Stimulated activated CD4-positive, alpha-beta T cell treated with anti-CD3 and anti-CD28 coated beads, Interleukin-4, amount 100 ng/mL, for 4 hours (primary cell): ENCODE measurements at places on chromosomes 12 and 14.
A peak's percentile ranks its signal among the peaks of the same experiment; 100 is the strongest.

- no peak for DNase-seq
Measured at GRCh38 chr14:104148433-104149277, 10.3 kb downstream of the KIF26A start.

DNA sequence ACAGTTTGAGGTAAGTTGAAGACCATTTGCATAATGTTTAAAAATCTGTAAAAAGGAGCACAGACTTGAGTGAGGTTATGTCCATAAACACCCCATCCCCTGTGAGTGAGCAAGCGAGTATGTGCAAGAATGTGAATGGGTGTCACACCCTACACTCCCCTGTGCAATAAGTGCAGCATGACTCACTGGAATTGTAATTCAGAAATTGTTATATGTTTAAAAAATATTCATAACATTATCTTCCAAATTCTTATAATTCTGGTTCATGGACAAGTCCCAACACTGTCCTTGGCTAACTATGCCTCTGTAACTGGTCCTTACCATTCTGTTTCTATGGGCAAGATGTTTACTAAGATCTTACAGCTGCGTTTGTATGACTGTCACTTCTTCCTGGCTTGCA lies 207.8 kb upstream of the FAR2 start:
- DNase-seq = no peak

- no peak for DNase-seq
Measured at GRCh38 chr14:92105893-92106142, 564 bp downstream of the ATXN3 start.

DNA sequence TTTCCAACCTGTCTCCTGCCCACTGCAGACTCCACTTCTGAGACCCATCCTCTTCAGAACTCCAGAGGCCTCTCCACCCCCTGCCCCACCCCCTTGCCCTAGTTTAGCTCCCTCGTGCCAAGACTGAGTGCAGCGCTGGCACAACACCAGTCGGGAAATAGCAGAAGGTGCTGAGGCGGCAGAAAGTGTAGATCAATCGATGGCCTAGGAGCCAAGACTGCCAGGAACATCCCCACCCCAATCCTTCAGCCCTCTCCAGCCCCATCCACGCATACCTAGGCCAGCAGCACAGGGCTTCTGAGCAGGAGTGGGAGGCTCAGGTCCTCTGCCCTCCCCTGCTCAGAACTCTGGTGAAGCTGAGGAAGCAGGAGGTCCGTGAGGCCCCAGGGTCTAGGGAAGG lies 1.1 kb downstream of the CPNE6 start:
- no peak for DNase-seq

GRCh38 chr12:113247123-113248050 lies 26.1 kb downstream of the TPCN1 start:
- no peak for DNase-seq

DNA sequence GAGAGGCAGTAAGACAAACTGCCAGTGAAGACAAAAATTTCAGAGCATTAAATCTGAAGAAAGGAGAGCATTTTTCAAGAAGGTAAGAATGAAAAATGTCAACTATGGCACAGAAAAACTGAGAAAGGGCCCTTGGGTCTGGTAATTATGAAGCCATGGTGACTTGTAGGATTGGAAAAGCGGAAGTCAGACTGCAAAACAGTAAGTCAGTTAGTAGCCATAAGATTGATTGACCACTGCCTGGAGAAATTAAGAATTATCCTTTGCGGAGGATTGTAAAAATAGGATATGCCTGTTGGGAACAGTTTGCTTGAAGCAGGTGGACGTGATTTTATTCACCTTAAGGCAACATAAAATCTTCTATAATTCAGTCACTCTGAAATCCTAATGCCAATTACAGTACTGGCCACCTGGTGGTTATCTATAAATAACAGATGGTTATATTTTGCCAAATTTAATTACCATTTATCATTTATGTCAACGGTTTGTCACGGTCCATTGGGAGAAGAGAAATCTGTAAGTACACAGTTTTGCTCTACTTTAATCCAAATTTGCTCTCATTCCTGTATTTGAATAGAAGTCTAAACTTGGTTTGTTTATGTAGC lies 127.1 kb upstream of the CNTN1 start:
- DNase-seq = no peak

DNA sequence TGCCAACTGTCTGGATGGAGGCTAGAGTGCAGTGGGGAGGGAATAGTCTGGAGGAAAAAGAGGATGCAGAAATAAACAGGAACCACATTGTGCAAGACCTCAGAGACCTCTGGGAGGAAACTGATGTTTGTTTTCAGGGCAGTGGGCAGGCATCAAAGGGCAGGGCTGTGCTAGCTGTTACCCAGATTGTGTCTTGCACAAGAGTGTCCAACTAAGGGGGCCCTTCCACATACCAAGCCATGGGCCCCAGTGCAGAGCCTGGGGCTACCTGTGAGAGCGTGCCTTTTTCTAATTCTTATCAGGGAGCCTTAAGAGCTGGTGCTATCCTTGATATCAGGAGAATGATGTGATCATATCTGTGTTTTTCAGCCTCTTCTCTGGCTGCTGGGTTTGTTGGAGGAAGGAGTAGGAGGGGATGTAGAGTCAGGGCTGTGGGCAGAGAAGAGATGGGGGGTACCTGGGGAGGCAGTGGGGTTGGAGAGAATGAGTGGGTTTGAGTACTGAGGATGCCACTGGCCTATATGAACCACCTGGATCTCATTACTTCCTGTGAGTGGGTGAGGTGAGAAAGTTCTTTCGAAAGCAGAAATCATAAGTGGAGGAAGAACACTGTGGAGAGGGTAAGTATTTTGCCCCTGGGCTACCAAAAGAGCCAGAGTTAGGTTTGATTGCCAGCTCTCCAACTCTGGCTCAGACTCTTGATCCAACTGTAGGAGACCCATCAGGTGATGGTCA lies 259.2 kb upstream of the CRY1 start:
- DNase-seq = no peak

DNA sequence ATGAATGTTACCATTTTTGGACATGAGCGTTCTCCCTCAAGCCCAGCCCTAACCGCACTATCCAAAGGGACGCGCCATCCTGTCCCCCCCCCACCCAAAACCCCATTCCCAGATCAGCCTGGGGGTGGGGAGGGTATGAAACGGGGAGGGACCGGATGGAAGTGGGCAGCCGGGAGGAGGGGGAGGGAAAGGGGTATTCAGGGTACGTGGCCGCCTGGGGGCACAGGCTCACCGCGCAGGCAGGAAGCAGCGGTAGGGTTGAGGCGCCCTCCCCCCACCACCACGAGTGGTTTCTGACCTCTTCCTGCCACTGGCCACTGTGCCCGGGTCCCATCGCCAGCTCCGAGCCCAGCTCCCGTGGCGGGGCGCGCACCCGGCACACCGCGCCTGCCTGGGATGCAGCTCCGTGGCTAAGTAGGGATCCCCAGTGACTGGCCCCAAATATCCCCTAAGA lies 1.4 kb downstream of the ACTN1 start:
- peak; percentile 28 for DNase-seq

DNA sequence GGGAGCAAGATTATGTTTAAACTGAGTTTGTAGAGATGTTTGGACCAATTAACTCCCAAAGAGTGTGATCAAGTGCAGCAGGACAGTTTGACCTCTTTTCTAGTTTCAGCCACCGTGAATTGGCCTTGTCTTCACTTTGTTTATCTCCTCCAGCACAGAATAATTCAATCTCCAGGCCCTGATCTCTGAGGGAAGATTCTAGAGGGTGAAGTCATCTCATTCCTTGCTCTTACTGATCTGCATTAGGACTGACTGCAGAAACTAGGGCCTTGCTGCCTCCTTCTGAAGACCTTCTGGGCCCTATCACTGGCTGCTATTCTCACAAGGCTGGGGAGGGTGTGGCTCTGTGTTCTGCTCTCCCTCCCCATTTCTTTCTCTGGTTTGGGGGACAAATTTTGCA lies 29.4 kb downstream of the C12orf75 start:
- no peak for DNase-seq

- no peak for DNase-seq
Measured at GRCh38 chr12:47717046-47717442, 8.2 kb downstream of the ENDOU start.

DNA sequence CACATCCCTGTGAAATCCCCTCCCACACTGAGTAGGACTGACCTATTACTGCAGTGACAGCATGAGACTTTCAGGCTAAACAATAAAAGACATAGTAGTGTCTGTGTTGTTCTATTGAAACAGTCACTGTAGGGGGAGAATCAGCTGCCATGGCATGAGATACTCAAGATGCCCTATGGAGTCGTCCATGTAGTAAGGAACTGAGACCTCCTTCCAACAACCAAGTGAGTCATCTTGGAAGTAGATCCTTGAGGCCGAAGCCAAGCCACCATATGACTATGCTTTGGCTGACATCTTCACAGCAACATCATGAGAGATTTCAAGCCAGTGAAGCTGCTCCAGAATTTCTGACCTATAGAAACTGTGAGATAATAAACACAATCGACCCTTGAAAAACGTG lies 12.1 kb upstream of the LRP6 start:
- DNase-seq = no peak

- DNase-seq = no peak
Measured at GRCh38 chr14:43765474-43765873, 741.6 kb downstream of the FSCB start.

DNA sequence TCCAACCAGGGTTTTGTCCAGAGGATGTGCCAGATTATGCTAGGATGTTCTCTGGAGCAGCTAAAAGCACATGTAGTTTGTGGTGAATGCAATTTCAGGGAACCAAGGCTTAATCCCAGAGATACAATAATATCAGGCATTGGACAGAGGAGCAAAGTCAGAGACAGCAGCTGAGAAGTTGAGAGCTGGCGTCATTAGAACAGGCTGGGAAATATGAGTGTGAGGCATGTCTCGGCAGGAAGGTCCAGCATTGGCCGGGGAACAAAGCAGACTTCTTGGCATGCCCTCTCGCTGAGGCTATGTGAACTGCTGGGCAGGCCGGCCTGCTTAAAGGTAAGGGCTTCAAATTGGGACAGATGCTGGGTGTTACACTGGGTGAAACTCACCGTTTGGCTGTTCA lies 125.4 kb downstream of the CAND1 start:
- no peak for DNase-seq

DNA sequence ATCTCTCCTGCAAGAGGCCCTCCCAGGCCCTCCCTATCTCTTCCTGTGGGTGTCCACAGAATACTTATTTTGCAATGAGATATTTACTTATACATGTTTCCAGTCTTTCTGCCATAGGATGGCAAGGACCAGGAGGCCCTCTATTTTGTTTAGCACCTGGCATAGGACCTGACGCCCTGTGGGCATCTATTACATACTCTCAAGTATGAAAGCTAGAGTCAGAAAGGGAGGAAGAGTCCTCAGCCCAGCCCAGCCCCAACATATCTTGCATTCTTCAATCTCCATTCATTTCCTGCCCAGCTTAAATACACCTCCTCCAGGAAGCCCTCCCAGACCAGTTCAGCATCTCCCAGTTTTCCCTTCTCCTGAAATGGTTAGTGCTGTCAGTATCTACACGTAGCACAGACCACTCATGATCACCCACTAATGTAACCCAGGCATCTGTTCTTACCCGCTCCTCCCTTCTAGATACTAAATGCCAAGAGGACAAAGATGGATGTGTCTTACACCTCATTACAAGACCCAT lies 7.4 kb downstream of the FOXN4 start:
- DNase-seq = no peak

DNA sequence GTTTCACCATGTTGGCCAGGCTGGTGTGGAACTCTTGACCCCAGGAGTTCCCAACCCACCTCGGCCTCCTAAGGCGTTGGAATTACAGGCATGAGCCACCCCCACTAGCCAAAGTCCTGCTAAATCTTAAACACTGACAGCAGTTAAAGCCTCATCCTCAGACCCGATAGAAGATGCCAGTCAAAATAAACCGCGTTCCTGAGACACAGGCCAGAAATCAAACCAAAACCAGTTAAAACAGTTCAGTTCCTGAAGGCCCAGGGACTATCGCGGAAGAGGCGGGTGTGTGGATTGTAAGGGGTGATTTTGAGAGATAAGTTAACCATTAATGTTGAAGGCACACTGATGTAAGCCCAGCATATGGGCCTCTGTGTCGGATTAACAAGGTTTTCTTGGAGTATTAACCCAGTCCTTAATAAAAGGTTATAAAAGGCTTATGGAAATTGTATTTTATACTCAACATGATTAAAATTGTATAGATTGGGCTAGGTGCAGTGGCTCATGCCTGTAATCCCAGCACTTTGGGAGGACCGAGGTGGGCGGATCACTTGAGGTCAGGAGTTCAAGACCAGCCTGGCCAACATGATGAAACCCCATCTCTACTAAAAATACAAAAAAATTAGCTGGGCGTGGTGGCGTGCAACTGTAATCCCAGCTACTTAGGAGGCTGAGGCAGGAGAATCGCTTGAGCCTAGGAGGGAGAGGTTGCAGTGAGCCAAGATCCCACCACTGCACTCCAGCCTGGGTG lies 18.7 kb upstream of the CDCA4 start:
- DNase-seq = no peak

DNA sequence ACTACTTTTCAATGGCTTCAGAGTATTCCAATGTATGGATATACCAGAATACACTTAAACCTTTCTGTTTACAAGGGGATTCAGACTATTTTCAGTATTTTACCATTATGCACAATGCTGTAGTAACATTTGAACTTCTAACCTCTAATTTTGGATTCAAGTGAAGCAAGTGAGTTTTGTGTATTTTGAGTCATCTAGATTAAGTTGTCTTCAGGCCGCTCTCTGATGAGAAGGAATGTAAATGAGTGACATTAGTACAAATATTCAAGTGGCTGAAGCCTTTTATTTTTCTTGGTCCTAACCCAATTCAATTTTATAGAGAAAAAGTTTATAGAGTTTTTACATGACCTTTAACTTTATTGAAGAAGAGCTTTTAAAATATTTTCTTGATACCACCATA lies 125.6 kb downstream of the PDE3A start:
- no peak for DNase-seq

GRCh38 chr14:51095854-51096823 lies 1.2 kb upstream of the TRIM9 start:
- DNase-seq = peak; percentile 18

DNA sequence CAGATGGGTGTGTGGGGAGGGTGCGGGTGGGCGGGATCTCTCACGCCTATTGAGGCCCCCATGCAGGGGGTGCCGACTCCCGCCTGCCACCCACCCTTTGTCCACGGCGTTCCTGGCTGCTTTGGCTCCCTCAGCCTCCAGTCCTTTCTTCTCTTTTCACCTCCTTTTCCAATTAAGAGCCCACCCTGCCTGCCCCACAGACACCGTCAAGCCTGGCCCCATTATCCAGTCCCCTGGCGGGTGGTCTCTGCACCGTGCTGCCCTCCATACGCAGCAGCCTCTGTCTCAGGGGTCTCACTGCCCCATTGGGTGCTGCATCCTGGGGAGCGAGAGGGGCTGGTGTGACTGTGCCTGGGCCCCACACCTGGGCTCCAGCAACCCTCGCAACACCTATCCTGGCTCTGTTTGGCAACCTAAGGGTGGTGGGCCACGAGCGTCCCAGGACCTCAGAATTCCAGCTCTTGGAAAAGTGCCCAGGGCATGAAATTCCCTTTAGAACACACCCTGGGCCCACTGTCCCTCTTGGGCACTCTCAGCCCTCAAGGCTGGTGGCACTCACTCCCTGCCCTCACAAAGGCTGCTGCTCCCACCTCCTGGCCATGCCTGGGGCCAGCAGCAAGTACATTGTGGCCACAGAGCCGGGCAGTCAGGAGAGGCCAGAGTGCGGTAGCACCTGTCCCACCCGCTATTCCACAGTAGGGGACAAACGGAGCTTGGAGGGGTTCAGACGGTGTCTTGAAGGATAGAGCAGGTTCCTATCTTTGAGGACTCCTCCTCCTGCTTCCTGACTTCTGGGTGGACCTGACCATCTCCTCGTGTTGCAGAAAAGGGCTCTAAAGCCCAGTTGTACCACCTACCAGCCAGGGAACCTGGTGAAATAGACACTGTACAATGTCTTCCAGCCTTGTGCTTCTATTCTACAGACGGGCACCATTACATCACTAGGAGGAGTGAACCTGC lies 114.1 kb downstream of the KIF26A start:
- no peak for DNase-seq

GRCh38 chr14:20381341-20381740 lies 32.0 kb downstream of the TEP1 start:
- no peak for DNase-seq
